ENCODE measurements at places on chromosomes 1 and 21.

DNA sequence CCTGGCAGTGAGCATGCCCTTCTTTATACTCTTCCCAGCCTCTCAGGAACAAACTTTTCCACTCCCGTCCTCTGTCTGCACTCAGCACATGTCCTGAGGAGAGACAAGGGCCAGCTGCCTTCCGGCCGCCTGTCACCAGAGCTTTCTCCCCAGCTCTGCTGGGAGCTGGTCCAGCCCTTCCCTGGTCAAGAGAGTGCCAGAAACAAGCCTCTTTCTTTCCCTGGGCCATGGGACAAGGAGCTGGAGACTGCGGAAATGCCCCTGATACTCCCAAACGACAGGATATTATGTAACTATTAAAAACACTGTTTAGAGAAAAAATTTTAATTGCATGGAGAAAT is 10.4 kb downstream of the LAMB3 start:
- peak; percentile 44 for DNase-seq

DNA sequence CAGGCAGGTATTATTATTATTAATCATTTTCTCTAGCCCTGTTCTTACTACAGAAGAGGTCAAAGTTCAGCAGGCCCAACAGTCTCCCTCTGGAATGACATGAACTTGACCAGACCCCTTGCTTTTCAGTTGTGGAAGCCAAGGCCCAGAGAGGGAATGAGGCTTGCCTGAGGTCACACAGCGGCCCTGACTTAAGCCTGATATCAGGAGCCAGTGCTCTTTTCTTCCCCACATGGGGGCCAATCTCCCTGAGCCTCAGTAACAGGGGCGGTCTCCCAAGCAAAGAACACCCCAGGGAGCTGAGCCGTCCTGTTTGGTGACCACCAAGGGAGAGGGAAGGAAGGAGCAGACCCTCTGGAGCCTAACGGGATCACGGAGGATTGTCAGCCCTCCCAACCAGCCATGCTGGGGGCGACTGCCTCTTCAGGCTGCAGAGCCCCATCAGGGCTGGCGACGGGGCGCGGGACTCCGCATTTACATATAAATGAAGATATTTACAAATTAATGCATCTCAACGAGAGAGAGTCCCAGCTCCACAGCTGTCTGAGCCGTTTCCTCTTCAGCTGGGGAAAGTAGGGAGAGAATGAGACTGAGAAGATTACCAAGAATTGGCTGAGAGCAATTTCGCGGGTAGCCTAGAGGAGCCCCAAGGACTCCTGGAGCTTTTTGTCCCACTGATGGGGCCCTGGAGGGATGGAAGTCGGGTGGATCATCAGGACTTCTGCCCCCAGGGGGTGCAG is 186.1 kb upstream of the KLHDC7A start:
- no peak for DNase-seq

DNA sequence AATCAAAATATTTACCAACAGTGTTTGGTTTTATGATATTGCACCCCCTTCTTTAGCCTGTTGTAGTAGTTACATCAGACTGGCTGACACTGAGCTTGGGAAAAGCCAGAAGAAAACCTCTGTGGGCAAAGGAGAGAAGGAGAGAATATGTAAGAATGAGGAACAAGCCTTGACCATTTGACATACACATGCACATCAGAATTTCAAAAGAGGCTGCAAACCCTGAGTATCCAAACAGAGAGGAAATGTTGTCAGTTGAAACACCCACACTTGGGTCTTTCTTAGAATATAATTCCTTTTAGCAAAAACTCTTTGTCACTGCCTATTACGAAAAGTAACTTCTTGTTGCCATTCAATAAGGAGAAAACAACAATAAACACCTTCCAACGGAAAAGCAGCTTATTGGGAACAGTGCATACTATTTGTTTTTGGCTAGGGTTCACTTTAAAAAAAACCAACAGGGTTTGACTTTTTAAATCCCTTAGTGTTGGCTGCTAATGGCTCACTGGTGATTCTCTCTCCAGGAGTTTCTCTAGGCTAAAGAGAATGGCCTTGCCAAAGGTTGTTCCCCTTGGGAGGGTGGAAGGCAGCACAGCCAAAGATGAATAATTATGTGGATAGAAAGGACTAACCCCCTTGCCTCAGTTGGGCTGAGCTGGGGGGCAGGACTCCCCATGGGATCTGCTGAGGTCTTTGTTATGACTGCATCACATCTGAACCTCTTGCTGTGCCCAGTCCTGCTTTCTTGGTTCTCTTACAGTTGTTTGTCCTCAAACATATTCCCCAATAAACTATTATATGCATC is 48.9 kb downstream of the GORAB start:
- DNase-seq = no peak

GRCh38 chr1:60088620-60089155 is 15.1 kb upstream of the C1orf87 start:
- DNase-seq = no peak

GRCh38 chr21:41763398-41763931 is 3.4 kb downstream of the RIPK4 start:
- no peak for DNase-seq
